ENCODE measurements at places on chromosomes 4 and X. TPM values are rescaled to one million over a fixed set of nuclear protein-coding genes. Genes with fewer than 3 reads are reported as not detected.

DNA sequence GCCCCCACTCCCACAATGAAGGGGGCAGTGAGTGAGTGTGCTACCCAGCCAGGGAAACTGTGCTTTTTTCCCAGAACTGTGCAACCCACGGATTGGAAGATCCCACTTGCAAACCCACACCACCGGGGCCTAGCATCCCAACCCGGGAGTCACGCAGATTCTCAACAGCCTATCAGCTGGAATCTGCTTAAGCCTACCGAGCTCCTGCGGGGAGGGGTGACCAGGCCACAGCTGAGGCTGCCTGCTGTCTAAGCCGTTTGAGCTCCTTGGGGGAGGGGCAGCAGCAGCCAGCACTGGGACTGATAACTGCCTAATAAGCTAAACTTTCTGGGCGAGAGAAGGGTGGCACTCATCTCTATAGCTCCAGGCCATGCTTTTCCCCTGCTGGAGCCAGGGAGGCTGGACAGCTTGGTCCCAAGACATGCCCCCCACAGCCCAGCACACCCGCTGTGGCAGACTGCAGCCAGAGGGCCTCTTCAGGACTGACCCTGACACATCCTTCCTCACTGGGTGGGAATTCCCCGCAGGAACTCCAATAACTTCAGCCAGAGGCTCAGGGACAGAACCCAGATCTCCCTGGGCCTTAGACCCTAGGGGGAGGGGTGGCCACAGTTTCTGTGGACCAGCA lies 161.3 kb upstream of the MAGEB18 start:
- no peak for DNase-seq

DNA sequence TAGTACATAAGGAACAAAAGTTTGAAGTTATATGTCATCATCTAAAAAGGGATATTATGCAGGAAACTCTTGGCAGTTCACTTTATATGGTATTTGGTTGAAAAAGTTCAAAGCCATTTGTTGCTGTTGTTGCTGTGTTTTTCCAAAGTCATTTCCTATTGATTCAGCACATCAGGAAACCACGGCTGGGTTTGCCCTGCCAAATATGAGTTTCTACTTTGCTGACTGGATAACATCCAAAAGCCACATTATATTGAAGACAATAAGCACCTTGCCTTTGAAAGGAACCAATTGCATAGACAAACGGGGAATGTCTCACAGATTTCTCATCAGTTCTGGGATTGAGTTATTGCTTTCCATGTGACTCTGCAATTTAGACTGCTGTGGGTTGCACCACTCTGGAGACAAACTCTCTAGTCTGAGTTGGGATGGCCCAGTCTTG lies 206.1 kb downstream of the SLC39A8 start:
- no peak for DNase-seq

- no peak for DNase-seq
Measured at GRCh38 chr4:48841045-48841827, 10.3 kb downstream of the OCIAD1 start.

The CLDN22 gene
- not detected for total RNA-seq

The LGI2 gene
- total RNA-seq, result not detected

GRCh38 chrX:151736685-151737084 lies 2.1 kb downstream of the CNGA2 start:
- no peak for DNase-seq

GRCh38 chr4:159269116-159269515 lies 166.2 kb downstream of the RAPGEF2 start:
- DNase-seq, result no peak

GRCh38 chr4:22688236-22688635 lies 4.5 kb upstream of the GBA3 start:
- no peak for DNase-seq

Measured in naive thymus-derived CD8-positive, alpha-beta T cell (primary cell).